SHP77 treated with DMSO at 0.1 percent for 48 hours (cell line): ENCODE measurements at places on chromosomes 6 and 20.

DNA sequence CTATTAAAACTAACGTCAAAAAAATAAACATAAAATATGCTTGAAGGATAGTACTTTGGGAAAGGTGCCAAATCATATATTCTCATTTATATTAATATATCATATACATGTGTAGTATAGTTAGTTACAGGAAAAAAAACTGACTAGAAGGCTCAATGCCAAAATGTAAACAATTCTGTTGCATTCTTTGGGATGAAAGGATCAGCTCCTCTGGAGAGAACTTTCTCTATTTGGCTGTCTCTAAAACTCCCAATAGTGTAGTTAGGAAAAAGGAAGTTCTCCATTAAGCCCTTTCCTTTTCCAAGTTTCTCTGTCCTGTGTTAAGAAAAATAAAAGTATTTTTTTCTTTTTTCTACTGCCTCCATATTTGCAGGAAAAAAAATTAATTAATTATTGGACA is 86.5 kb upstream of the BTN3A2 start:
- DNase-seq = no peak

GRCh38 chr6:84492241-84493165 is 265.1 kb upstream of the CEP162 start:
- DNase-seq = no peak

- no peak for DNase-seq
These were observed 37.0 kb downstream of the VSTM2L start for GRCh38 chr20:37939701-37940560.

DNA sequence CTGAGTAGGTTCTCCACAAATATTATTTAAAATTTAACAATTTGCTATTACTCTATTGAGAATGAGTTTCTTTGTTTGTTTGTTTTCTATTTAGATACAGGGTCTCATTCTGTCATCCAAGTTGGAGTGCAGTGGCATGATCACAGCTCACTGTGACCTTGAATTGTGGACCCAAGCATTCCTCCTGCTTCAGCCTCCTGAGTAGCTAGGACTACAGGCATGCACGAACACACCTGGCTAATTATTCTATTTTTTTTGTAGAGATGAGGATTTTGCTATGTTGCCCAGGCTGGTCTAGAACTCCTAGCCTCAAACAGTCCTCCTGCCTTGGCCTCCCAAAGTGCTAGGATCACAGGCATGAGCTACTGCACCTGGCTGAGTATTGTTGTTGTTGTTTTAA is 122.2 kb downstream of the PHF3 start:
- no peak for DNase-seq

- no peak for DNase-seq
These were observed 290.8 kb downstream of the THBS2 start for GRCh38 chr6:168962886-168963285.

DNA sequence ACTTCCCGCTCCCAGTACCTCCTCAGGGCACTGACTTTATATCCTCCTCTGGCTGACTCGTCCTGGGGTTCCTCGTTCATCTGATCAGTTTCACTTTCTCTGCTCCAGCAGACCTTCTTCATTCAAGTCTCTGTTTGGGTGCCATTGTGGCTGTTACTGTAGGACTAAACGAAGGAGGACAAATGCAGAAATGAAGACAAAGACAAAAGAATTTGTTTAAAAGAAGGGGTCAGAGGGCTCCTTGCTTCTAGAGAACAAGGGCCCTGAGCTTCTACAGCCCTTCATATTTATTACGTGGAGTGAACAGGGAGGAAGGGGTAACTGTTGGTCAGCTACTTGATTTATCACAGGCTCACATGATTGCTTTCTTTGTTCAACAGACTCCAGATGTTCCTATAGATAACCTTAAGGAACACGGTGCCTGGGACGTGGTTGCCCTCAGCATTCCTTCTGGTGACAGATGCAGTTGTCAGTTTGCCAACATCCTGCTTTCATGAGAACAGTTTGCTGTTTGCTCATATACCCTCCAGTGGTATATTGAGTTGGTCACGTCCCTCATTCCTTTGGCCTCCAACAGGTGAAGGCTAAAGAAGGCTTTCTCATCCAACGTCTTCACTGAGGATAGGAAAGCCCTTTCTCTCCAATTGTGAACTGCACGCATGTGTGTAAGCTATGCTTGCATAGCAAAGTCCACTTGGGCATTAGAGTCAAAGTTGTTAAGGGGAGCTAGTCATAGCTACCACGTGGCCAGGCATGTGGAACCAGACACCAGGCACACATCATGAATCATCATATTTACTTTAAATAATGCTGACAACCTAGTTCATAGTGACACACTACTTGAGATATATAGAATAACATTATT is 69.1 kb upstream of the BTN3A2 start:
- no peak for DNase-seq
